ENCODE measurements at places on chromosomes 3 and 15.

DNA sequence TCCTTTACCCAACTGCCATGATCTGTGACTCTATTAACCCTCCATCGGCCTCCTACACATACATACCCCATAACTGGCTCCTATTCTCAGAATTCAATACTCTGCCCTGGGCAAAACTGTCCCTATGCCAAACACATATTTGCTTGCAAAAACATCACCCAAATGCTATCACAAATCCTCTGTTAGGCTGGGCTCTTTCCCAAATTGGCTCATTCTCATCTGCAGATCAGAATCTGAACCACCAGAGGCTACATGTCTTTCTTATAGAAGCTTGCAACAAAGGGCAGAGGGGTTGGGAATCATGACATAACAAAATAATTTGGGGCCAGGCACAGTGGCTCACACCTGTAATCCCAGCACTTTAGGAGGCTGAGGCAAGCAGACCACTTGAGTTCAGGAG lies 45.4 kb upstream of the GOLM2 start:
- no peak for DNase-seq

- DNase-seq: no peak
Measured at GRCh38 chr3:158732856-158733200, 571 bp upstream of the RARRES1 start.

- DNase-seq: no peak
Measured at GRCh38 chr3:195154111-195154791, 116.7 kb downstream of the XXYLT1 start.

- DNase-seq: no peak
Measured at GRCh38 chr15:54803134-54803808, 393.5 kb downstream of the RSL24D1 start.

- no peak for DNase-seq
Measured at GRCh38 chr15:48392356-48392755, 61.1 kb downstream of the DUT start.

- no peak for DNase-seq
Measured at GRCh38 chr3:34696831-34697230, 898.4 kb downstream of the PDCD6IP start.

- DNase-seq: no peak
Measured at GRCh38 chr15:83209333-83209732, 1.7 kb upstream of the HDGFL3 start.

DNA sequence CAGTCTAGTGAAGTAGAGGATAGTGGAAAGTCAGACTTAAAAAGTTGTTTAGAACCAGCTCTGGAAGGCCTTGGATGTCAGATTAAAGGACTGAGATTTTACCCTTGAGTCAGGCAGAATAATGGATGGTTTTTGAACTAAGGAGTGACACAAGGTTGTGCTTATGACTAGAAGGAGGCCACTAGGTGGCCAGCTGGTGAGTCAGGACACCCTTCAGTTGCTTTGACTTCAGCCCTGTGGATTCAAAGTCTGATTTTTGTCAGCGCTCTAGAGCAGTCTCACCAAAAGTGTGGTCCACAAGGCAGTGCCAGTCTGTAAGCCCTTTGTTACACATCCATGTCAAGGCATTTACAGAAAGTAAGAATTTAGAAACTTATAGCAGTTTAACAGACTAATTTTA lies 3.8 kb upstream of the GABPB1 start:
- DNase-seq: peak; percentile 32

- peak; percentile 83 for DNase-seq
Measured at GRCh38 chr3:142447852-142448823, at the start of gene XRN1. Gene XRN1, minus strand, starts transcription at chr3:142448037. Its CDS starts 93 bp downstream, at chr3:142447944.

- no peak for DNase-seq
Measured at GRCh38 chr3:143329567-143330211, 210.1 kb downstream of the CHST2 start.

GRCh38 chr15:74193299-74193718 lies 9.3 kb downstream of the STRA6 start:
- no peak for DNase-seq

DNA sequence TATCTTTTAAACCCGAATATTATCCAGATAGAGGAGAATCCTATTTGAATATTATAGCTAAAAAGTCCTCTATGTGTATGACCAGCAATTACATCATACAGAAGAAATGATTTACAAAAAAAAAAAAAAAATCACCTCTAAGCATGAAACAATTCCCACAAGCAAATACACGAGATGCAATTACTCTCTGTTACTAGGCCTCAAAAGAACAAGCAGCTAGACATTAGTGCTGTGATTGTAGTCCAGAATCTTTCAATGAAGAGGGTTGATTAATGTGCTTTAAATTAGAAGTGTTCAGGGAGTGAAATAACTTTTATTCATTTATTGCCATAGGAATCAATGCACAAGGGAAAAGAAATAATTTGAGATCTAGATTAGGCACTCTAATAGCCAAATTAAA lies 1379.5 kb upstream of the GBE1 start:
- DNase-seq: no peak

- DNase-seq: no peak
Measured at GRCh38 chr15:33458421-33458820, 147.7 kb downstream of the RYR3 start.

DNA sequence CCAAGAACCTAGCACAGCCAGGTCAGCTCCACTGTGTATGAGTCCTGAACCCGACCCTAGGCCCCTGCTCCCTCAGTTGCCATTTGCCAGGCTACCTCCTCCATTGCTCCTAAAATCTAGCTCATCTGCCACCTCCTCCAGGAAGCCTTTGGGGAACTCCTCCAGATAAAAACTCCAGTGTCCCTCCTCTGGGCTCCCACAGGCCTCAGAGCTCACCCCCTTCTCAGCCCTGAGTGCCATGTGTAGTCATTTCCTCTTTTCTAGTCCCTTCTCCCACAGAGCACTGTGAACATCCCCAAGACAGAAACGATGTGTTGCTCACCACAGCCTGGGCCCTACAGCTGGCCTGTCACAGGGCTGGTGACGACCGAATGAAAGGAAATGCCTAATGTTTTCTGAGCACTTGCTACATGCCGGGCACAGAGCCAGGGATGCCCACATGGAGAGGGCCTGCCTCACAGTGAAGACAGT lies 61.0 kb downstream of the IQSEC1 start:
- no peak for DNase-seq

DNA sequence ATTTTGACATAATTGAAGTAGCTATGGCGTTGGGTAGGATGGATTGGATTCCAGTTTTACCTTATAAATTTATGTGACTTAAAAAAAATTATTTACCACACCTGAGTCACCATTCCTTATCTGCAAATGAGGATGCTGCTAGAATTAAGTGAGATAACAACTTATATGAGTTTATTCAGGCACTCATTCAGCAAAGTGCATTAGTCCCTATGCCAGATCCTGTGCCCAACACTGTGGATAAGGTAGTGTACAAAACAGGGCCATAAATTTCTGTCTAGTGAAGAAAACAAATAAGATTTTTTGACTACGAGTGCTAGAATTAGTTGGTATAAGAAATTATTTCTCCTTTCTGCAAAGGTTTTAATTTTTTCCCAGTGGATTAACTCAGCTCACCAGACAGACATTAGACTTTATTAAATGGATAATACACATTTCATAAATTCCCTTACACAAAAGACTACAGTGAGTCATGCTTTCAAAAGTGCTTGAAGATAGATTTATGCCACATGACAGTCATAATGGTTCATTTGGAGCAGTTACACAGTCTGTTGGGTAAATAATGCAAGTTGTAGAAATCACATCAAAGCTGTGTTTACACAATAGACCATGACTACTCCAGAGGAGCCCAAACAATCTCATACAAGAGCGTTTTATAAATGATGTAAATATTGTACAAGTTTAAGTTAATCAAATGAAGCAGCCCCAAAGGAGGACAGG lies 129.9 kb upstream of the TGFBR2 start:
- no peak for DNase-seq

DNA sequence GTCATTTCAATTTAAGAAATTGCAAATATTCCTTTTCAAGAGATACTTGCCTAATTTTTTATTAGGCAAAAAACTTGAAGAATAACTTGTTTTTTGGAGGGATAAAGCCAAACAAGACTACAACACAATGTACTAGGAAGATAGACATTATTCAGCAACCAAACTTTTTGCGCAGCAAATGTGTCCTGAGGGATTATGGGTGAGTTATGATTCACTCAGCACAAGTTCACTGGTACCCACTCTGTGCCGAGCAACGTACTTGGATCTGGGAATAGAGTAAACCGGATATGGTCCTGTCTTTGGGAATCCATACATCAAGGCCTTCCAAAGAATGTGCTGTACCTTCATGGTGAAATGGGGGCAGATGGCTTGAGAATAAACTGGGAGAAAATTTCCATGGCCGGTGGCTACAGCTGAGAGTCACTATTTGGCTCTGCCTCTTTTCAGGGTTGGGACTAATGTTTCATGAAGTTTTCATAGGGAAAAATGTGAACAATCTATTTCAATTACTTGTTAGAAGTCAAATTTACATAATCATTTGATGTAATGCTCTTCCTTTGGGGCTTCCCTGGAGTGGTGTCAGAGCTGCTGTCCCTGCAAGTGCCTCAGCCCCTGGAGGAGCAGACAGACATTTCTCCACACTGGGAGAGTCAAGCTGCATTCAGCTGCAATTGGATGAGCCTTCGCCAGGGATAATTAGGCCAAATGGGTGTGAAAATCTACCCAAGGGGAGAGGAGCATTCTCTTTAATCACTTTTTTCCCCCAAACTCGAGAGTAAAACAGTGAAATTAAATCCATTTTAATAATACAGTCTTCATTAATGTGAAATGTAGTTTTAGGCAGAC lies 315.2 kb downstream of the CLSTN2 start:
- DNase-seq: no peak

GRCh38 chr3:17140670-17141505 lies 256.1 kb downstream of the PLCL2 start:
- DNase-seq: peak; percentile 70

GRCh38 chr3:147113293-147114044 lies 292.9 kb downstream of the ZIC4 start:
- DNase-seq: no peak

DNA sequence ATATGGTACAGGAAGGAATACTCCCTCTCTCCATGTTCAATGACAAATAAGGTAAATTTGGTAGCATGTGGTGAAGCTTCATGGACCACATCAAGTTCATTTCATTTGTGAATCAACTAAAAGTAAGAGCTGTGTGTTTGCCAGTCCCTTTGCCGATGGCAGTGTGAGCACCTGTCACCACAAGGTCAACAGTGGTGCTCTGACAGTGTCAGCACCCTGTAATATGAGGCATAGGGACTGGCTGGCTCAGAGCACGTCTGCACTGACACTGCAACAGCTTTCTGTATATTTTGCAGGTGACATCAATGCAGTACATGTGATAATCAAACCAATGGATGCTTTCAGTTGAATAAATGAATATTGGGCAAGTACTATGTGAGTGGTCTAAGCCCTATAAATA lies 852.4 kb downstream of the TUSC7 start:
- no peak for DNase-seq

- DNase-seq: no peak
Measured at GRCh38 chr15:51720201-51720995, 17.1 kb downstream of the LYSMD2 start.

DNA sequence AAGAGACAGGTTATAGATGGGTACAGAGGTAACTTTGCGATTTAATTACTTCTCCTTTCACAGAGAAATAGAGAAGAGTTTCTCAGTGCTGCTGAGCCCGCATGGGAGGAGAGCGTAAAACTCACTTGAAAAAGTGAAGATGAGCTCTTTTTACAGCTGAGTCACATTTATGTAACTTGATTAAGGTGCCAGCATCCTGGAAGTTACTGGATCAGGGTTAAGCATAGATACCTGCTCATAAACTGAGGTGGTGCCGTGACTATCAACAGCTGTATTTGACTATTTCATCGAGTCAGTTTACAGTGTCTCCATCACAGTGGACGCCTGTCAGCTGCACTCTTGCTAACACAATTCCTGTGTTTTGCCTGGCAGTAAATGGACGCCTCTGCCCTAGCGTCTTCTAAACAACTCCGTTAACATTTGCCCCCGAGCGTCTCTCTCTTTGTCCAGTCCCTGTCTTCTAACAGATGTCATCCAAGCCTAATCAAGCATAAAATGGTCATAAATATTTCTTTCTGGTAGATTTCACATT lies 414.6 kb downstream of the FOXP1 start:
- no peak for DNase-seq

DNA sequence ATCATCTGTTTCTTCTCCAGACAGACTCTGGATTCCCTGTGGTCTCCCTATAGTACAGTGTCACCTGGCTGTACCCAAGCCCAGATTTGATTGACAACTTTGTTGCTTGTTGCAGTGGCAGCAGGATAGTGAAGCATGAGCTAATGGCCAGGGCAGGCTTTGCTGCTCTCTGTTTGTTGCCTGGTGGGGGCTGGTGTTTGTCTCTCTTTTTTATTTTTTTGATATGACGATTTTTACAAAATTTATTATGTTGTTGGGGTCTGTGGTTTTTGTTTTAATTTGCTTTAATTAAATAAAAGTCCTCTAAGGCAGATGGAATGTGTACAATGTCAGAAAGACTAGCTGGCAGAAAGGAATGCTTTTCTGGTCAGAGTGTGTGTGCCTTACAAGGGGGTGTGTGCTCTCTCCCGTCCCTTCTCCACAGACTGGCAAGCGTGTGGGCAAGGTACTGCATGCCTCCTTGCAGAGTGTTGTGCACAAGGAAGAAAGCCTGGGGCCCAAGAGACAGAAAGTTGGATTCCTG lies 15.2 kb upstream of the CLEC3B start:
- no peak for DNase-seq

- no peak for DNase-seq
Measured at GRCh38 chr3:154759966-154760365, 320.2 kb upstream of the MME start.

DNA sequence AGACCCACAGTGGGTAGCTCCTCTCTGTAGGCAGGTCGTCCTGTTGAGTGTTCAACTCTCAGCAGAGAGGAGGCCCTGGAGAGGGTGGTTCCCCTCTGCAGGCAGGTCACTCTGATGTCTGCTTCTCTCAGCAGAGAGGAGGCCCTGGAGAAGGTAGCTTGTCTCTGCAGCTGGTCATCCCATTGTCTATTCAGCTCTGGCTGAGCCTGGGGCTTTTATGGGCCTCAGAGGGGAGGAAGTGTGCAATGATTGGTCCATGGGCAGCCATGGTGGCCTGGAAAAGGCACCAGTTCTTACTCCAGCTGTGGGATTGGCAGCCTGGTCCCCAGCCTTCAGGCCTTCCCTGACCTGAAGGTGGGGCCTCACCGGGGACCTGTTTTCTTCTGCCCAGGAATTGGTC lies 52.9 kb downstream of the PPCDC start:
- DNase-seq: no peak

DNA sequence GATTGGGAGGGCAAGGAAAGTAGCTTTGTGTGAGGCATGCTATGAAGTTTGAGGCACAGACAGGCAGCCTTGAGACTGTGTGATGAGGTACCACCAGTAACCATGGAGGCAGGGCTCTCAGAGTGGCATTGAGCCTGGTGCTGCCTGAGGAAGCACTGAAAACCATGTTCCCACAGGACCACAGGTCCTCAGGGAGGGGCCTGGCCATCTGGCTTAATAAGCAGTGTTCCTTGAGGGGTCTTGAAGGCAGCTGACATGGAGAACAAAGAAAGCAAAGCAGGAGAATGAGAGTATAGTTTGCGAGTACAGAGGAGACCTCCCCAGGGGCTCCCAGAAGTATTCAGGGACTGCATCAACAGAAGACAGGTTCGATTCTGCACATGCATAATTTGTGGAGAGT lies 346.6 kb downstream of the EPHB1 start:
- no peak for DNase-seq
